ENCODE measurements at places on chromosomes 13 and 19. TPM values are rescaled to one million over a fixed set of nuclear protein-coding genes. Genes with fewer than 3 reads are reported as not detected.

GRCh38 chr13:20271441-20271840, 39.3 kb upstream of the GJB6 start:
- no peak for DNase-seq

- DNase-seq = peak; percentile 66
Measured at GRCh38 chr13:42594481-42595252, 20.7 kb downstream of the TNFSF11 start.

GRCh38 chr19:38742296-38742695, 2.0 kb downstream of the CAPN12 start:
- no peak for DNase-seq

GRCh38 chr19:15532779-15533521, 24.6 kb downstream of the CYP4F22 start:
- no peak for DNase-seq

KCNN4 gene
- 99.4 TPM for total RNA-seq

- DNase-seq = no peak
Measured at GRCh38 chr19:35973487-35973886, 21.5 kb upstream of the SDHAF1 start.

DNA sequence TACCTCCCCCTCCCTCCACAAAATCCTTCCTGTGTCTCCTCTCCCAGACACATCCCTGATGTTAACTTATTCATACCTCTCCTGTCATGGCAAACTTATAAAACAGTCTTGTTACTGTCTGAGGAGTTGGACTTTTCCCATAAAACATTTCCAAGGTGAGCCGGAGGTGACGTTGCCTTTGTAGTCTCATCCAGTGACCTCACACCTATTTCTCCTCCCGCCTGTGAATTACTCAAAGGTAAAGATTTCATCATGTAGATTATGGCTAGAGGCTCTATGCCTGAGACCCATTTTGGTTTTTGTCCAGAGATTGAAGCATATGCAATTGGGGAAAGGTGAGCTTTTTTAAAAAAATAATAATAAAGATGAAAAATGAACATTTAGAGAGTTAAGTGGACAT, 529.0 kb downstream of the MYO16 start:
- DNase-seq = no peak

- DNase-seq = no peak
Measured at GRCh38 chr13:94249512-94249911, 230.0 kb downstream of the DCT start.

GRCh38 chr13:49694446-49694845, 3.2 kb upstream of the EBPL start:
- DNase-seq = no peak

NFILZ gene
- total RNA-seq = not detected

DNA sequence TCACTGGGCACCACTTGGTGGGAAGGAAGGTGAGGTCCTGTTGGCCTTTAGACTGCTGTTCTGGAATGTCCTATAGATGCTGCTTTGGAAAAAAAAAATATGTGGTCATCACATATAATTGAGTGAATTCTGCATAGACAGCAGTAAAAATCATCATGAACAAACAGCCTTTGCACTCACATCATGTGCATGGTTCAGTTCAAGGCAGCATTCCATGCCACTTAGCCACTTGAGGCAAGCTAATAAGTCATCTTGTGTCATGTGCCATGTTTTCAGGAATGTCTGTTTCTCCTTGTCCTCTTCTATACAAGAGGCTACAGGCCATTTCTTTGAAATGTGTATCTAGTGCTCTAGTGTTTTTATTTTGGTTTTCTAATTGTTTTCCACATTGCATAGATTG, 43.9 kb upstream of the TSC22D1 start:
- no peak for DNase-seq

DNA sequence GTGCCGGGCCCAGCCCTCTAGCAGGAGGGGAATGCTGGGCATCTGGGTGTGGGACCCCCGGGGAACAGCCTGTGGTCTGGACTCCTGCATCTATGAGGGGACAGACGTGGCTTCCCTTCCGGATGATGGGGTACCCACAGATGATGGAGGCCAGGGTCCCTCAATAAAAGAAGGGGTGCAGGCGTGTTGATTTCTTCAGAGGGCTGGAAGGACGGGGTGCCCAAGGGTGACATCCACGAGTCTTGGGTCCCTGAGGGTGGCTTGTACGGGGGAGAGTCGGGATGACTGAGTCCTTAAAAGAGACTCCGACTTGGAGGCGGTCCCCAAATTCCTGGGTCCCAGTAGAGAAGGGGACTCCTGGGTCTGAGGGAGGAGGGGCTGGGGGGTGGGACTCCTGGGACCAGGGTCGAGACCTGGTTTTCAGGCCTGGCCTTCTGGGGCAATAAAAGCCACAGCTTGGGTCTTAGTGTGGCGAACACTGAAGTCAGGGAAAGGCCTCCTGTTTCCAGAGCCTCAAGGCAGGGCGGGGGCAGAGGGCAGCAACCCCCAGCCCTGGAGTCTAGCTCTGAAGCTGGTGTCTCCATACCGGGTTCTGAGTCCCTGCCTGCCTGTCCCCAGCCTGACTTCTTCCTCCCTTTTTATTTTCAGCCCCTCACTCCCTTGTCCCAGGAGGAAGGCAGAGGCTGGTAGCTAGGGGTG, 459 bp upstream of the GRIN2D start:
- no peak for DNase-seq

VRK3 gene
- total RNA-seq = 70.9 TPM

DNA sequence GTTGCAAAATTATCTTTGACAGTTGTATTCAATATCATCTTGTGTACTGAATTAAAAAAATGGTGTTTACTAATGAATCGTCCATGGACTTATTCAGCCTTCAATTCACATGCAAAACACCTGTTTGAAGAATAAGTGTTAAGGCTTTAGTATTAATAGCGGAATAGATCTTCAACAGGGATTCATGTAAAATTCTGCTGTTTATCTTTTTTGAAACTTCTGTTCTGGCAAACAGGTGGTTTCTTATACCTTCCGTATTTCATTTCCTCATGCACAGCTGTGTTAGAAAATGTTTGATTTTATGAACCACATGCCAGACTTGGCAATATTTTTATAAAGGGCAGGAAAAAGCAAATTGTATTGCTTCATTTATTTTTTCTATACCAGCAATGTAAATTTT, 255.7 kb downstream of the DACH1 start:
- DNase-seq = no peak

VSIG10L gene
- 1.0 TPM for total RNA-seq

KLC3 gene
- not detected for total RNA-seq

APOC1 gene
- not detected for total RNA-seq

DNA sequence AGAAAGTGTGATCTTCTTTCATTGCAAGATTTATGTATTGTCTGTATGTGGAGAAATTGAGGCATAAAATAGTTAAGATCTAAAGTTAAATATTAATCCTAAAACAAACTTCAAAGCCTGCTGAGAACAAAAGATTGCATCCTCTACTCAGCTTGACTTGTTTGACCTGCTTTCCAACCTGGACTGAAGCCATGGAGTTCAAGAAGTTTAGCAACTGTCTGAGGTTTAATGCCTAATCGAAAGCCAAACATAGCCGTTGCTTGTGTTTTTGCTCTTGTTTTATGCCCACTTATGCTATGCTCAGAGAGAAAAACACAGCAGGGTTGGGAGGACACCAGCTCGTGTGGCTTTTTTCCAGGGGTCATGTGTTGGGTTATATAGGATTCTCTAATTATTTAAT, 135.6 kb downstream of the NUFIP1 start:
- DNase-seq = no peak

DNA sequence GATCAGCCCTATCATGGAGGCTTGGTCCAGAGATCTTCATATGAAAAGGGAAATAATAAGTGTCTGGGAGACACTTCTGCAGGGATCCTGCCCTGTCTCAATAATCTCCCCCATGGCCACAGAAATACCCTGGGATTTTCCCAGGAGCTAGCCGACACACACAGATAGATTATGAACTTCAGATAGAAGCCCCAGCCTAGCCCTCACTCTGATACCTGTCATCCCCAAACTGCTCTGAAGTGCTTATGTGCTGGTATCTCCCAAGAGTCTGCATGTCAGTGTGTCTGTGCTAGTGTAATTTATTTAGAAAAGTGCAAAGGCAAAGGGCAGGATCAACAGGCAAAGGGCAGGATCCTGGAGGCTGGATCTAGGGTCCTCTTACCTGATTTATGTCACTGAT, 38.7 kb upstream of the ZNF766 start:
- DNase-seq = no peak

ZNF85 gene
- 12.6 TPM for total RNA-seq

GRCh38 chr13:26222520-26223046, 469 bp upstream of the RNF6 start:
- DNase-seq = no peak

DNA sequence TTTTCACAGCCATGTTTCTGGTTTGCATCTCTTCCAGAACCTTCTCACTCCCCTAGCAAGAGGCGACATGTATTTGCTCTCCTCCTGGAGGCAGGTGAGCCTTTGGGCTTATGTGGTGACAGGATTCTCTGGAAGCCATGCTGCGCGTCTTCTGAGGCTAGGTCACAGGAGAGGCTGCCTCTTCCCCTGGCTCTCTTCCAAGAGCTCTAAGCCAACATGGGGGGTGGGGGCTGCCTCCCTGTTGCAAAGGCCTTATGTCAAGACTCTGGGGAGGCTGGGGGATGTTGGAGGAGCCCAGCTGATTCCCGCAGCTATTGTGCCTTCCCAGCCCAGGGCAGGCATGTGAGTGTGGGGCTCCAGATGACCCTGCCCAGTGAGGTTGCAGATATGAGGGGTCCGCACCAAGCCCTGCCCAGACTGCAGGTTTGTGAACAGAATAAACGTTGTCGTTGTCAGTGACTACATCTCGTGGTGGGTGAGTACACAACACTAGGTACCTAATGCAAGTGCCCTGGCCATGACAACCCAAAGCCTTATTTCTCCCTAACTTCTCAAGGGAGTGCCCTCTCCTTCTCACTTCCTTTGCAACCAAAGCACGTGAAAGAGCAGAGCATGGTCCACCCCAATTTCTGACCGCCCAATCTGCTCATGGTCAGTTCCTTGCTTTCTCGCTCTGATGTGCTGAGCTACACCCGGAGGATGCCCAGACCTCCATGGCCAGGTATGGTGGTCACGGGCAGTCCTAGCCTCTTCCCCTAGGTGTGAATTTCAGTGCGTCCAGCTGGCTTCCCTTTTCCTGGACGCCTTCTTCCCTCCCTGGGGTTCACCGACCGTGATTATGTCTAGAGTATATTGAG, 44.9 kb downstream of the TEX29 start:
- no peak for DNase-seq

- no peak for DNase-seq
Measured at GRCh38 chr19:17331045-17331558, 3.6 kb downstream of the ANO8 start.

LRRC63 gene
- total RNA-seq = 0.59 TPM

GRCh38 chr13:108734676-108735075, 105.3 kb downstream of the MYO16 start:
- DNase-seq = no peak

TMEM59L gene
- not detected for total RNA-seq

KLK14 gene
- 0.50 TPM for total RNA-seq

- DNase-seq = no peak
Measured at GRCh38 chr19:12997179-12997966, 2.1 kb downstream of the NFIX start.

SRRM5 gene
- 1.1 TPM for total RNA-seq

DNA sequence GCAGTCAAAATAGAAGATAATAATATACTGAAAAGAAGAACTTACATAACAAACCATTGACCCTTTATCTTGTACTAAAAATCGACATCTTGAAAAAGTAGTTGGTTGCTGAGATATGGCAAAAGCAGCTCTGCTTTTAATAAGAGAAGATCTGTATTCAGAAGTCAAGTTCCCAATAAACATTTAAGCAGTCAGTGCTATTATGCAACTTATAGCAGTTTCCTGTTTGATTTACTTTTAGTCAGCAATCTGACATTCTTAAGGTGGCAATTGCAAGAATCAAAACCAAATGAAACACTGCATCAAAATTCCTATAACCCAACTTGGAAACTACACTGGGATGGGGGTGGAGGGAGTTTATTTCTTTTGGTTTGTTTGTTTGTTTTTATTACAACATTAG, 165.5 kb downstream of the TBC1D4 start:
- DNase-seq = no peak

- DNase-seq = no peak
Measured at GRCh38 chr13:45295536-45295935, 45.4 kb downstream of the TPT1 start.

DNA sequence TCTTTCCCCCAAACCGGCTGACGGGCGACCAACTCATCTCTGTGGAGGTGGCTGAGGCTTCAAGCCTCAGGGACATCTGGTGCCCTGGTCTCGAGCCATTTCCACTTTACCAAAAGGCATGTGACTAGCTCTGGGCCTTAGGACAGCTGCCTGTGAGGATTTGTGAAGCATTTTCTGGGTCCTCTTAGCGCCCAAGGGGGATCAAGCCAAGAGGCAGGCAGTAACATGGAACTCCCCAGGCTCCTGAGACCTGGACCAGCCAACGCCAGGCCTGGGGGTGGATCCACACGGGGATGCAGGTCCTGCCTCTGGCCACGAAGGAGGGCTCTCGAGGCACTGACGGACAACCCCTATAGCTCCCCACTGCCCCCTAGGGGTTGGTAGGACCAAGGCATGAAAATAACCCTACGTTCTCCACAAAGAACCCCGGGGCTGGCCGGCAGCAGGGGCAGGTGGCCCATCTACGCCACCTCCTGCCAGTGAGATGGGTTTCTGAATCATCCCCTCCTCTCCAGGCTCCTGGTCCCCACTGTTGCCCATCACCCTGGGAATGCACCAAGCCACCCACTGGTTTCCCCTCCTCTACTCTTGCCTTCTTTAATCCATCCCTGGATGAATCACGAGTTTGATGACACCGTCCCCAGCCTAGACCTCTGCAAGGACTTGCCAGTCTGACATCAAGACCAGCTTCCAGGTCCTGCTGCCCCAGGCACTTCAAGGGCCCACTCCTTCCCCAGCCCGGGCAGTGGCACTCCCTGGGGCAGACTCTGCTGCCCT, 7.0 kb upstream of the MYDGF start:
- DNase-seq = no peak

DNA sequence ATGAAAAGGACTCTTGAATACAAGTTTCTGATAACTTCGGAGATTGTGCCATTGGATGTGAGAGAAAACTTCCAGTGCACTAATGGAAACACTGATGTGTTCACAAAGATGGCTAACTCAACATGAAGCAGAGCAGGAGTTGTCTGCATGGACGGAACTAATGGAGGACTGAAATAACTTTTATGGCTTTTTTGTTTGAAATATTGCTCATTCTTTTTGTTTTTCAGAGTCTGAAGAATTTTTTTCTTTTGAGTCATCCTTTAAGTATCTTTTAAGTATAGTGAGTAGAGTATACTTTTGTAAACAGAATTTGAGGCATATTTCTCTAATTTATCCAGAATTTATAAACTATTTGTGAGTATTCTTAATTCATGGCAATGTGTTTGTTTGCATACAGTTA, 25.7 kb downstream of the CRYL1 start:
- no peak for DNase-seq

- DNase-seq = no peak
Measured at GRCh38 chr13:77865622-77866021, 53.0 kb downstream of the EDNRB start.

- no peak for DNase-seq
Measured at GRCh38 chr19:46825731-46826055, 25.0 kb downstream of the AP2S1 start.

KLHL1 gene
- total RNA-seq = not detected

GRCh38 chr19:51503896-51504295, 2.3 kb upstream of the SIGLEC12 start:
- DNase-seq = peak; percentile 23
